ENCODE measurements at places on chromosomes 5 and 9.

GRCh38 chr9:133669182-133669801, 33.1 kb downstream of the DBH start:
- DNase-seq: no peak

GRCh38 chr5:97737608-97738007, 554.6 kb upstream of the RIOK2 start:
- DNase-seq: no peak

DNA sequence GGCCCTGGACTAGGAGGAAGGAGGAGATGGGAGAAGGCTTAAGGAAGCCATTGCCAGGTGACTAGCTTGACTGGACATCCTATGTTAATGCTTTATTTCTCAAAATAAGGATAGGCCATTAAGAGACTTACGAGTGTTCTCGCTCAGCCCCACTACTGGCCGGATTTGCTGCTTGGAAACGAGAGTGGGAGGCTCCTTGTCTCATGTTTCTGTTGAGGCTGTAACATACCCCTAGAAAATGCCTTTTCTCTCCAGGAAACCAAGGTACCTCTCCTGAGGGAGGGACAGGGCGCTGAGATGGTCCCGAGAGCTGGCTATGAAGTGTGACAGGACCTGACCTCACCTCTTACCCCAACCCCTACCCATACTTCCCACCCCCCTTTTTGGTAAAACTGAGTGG, 60.0 kb downstream of the RALGPS1 start:
- DNase-seq: no peak

DNA sequence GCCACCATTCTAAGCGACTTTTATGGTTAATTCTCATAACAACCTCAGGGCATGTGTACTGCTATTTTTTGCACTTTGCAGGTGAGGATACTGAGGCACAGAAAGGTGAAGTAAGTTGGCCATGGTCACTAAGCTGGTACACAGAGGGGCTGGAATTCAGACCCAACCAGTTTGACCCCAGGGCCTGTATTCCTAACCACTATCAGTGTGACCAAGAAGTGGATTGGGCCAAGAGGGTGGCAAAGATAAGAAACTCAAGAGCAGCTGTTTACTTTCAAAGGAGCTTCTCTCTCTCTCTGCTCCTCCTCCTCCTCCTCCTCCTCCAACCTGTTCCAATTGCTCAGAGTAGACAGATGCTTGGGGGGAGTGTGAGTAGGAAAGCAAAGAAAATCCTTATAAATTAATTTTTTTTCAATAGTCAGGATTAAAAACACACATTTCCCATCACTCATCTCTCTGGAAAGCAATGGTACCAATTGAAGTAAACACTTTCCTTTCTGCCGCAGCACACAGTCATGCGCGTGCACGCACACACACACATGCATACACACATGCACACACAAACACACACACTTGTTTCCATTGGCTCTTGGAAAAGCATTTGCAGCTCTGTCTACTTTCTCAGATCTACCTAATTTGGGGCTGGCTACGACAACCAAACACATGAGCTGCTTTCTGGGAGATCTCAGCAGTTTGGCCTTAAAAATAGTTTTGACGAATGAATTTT, 736.7 kb upstream of the WWC1 start:
- DNase-seq: no peak

GRCh38 chr5:58094031-58094430, 365.9 kb downstream of the PLK2 start:
- DNase-seq: no peak

- no peak for DNase-seq
Observed at GRCh38 chr9:117746263-117746662, 42.1 kb downstream of the TLR4 start.

DNA sequence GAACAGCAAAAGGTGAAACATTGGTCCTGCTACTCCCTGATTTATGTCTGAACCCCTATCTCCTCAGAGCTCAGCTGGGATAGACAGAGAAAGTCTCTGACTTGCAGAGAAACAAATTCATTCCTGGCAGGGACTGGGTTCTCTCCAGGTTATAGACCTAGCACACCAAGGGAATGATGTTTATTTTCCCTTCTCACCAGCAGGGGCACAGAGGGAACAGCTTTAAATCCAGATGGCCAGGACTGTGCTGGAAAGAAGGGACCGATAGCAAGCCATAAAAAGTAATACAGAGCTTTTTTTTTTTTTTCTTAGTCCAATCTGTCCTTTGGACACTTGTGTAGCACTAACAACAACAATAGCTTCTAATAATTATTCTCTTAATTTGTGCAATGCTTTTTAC, 141.1 kb upstream of the C9orf72 start:
- DNase-seq: no peak

DNA sequence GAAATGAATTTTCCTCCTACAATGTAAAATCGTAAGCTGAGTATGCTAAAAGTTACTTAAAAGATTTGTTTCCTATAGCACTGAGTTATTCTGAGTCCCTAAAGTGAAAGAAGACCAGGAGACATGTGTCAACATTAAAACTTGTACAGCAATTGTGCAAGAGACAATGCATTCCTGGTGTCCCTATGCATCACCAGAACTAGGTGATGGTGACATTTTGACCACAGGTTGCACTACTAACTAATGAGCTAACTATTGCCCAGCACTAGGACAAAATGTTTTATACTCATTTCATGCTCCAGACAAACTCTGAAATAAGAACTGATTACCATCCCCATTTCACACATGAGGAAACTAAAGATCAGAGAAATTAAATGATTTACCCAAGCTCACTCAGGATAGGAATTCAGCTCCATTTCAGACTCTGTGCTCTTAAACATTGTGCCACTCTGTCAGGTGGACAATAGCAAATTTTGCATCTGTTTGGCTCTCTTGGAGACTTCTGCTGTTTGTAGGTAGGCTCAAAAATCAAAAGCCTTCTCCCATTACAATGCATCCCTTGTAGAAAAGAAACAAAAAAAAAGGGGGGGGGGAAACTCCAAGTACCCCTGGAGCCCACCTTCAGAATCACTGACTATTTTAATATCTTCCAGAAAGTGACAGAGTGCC, 269.2 kb downstream of the ACTL7B start:
- DNase-seq: no peak

- DNase-seq: no peak
Observed at GRCh38 chr5:18305288-18305924, 671.1 kb downstream of the TAF11L14 start.

GRCh38 chr5:123035360-123035917, 1.1 kb downstream of the PPIC start:
- DNase-seq: no peak

- no peak for DNase-seq
Observed at GRCh38 chr5:105274079-105274478, 1711.5 kb upstream of the NUDT12 start.
